ENCODE measurements at places on chromosomes 12 and 14.
A peak's percentile ranks its signal among the peaks of the same experiment; 100 is the strongest.

DNA sequence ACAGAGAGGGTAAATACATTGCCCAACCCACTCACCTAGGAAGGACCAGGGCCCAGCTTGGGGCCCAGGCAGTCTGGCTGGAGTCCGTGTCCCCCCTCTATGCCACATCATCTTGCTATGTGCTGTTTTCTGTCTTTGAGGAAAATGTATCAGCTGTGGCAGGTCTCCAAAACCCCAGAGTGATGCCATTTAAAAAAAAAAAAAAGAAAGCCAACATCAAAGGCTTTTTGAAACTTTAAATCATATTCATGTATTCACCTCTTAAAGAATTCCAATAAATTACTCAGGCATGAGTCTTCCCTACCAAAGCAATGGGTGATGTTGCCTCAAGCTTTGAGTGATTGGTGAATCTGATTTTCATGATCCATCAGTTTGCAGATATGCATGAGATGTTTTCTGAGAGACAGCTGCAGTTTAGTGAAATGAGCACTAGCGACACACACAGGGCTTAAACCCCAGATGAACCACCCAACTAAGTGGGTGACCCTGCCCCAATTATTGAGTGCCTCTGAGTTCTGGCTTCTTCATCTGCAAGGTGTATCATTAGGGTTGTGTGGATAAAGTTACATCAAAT, 6.1 kb downstream of the KRT81 start:
- no peak for DNase-seq

DNA sequence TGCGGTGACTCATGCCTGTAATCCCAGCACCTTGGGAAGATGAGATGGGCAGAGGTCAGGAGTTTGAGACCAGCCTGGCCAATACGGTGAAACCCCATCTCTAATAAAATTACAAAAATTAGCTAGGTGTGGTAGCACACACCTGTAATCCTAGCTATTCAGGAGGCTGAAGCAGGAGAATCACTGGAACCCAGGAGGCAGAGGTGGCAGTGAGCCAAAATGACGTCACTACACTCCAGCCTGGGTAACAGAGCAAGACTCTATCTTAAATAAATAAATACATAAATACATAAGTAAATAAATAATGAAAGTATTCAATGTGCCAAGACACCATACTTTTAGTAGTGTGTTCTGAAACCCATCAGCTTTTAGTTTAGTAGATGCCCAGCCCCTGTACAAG, 308.1 kb upstream of the FLRT2 start:
- DNase-seq: no peak

GRCh38 chr14:104578321-104578720, 1.2 kb upstream of the C14orf180 start:
- no peak for DNase-seq

DNA sequence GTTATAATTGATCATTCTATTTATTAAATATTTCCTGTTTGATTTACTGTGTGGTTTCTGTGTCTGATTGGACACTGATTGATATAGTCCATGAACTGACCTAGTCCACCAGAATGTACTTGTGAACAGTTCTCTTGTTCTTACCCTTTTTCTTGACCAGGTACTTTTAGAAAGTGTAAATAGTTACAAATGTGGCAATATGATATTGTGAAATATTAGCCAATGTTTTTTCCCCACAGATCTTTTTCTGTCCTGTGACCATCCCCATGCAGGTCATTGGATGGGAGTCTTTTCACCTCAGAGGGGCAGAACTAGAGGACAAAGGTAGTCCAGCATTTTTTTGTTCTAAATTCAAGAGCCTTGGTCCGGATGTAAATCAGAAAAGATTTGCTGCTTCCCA, 8.3 kb upstream of the CRY1 start:
- DNase-seq: no peak

DNA sequence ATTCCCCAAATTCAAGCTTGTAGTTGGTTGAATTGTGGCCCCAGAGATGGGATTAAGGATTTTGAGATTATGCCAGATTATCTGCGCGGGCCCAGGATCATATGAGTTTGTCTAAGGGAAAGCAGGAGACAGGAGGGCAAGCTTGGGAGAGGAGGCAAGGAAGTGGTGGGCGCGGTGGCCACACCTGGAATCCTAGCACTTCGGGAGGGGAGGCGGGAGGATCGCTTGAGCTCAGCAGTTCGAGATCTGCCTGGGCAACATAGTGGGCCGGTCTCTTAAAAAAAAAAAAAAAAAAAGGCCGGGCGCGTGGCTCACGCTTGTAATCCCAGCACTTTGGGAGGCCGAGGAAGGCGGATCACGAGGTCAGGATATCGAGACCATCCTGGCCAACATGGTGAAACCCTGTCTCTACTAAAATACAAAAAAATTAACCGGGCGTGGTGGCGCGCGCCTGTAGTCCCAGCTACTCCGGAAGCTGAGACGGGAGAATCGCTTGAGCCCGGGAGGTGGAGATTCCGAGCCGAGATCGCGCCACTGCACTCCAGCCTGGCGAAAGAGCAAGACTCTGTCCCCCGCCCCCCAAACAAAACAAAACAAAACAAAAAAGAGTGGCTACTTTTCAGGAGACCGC, 881 bp upstream of the PUS1 start:
- no peak for DNase-seq

DNA sequence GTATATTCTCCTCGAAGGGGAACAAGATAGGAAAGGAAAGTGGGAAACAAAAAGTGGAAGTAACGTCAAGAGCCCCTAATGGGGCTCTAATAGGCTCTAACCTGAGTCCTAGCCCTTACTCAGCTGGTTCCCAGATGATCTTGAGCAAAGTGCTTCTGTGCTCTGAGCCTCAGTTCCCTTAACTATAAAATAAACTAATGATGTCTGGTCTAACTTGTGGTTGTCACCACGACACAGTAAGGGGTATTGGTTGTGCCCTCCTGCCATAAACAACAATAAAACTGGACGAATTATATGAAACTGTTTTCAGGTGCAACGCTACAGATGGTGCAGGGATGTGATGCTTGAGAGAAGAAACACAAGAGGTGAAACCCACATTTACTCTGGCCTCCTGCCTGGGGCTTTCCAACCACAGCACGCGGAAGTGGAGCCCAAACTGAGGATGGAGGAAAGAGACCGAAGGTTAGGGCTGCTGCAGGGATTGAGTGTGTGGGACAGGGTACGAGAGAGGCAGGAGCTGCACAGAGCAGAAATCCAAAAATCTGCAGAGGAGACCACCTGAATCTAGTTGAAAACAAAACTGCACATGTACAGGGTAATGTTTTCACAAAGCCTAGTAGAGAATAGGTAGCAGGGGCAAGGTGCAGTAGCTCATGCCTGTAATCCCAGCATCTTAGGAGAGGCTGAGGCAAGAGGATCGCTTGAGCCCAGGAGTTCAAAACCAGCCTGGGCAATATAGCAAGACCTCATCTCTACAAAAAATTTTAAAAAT, 45.6 kb upstream of the BCL2L14 start:
- DNase-seq: no peak

- no peak for DNase-seq
These were observed 183.3 kb downstream of the CCDC59 start for GRCh38 chr12:82174936-82175335.

DNA sequence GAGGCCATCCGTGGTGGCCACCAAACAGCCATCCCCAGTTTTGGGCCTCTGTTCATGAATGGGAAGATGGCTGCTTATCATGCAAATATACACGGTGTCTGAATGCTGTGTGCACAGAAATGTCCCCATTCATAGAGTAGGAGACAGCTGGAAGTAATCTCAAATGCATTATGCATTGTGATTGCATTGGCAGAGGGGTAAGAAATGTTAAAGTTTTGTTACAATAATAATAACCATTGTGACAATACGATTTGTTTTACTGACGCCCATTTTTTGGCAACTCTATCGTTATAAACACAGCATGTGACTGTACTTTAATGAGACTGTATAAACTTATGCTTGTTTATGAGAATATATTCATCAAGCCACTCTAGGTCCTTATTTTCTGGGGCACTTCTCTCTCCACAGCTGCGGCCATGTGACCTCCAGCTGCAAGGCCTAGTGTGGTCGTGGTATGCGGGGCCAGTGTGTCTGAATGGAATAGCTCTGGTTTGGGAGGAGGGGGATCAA, 474.3 kb downstream of the VRK1 start:
- no peak for DNase-seq

- no peak for DNase-seq
These were observed 28.7 kb downstream of the EGLN3 start for GRCh38 chr14:33922125-33922524.

DNA sequence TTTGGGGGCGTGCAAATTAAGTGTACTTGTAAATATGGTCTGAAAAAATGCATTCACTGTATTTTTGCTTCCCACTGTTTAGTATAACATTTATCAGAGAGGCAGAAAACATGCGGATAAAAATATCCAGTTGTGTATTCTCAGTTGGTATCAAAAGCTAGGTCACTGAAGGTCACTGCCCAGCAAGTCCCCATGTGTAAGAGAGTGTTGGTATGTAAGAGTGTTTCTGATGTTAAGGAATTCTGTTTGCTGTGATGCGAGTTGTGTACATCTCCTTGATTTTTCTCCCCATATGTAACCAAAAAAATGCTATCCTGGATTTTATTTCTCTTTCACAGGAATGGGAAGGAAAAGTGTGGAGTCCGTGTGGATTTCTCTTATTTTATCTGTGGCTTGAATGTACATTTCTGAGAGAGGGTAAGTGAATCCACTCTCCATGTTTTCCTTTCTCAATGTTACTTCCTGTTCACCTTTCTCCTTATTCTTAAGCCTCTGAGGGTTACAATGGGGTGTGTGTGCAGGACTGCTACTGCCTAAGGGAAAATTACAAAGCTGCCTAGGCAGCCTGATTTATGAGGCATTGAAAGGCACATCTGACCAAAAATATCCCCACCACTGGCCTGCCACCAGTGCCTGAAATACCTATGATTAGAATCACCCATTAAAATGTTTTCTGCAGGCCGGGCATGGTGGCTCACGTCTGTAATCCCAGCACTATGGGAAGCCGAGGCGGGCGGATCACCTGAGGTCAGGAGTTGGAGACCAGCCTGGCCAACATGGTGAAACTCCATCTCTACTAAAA, 97.9 kb upstream of the USP44 start:
- no peak for DNase-seq

GRCh38 chr14:53534841-53535240, 381.7 kb upstream of the DDHD1 start:
- DNase-seq: no peak

GRCh38 chr12:3304436-3305165, 186.4 kb upstream of the PRMT8 start:
- peak; percentile 45 for DNase-seq

DNA sequence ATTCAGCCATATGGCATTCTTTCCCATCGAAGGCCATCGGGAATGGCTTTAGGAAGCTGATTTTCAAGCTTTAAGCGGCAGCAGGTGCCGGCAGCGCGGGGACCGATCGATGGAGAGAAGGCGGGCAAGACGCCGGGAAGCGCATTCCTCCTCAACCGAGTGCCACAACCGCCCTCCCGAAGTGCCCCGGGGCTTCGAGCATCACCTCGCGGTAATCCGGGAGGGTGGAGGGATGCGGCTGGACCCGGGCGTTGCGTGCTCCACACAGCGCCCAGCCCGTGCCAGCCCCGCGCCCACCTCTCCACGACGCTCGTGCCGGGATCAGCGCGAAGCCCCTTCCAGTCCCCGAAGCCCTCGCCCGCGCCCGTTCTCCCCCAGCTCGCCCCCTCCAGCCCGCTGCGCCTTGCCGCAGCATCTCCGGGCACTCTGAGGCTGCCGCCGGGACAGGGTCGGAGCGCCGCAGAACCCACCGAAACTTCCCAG, 3.2 kb downstream of the USP44 start:
- DNase-seq: no peak

DNA sequence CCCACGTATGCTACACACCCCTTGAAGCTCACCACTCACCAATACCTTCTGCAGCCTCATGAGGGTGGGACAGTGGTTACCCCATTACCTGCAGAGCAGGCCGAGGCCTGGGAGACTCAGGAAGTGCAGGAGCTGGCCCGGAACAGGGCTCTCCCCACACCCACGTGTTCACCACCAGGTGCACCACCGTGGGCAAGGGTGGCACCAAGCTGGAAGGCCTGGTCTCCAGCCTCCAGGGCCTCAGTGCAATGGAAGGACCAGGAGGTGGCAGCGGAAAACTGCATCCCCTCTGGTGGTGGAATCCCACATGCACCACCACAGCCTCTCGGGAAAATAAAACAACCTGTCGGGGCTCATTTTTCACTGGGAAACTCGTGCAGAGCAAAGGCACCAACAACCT, 36.4 kb downstream of the ITPK1 start:
- no peak for DNase-seq

GRCh38 chr12:5317556-5317955, 114.4 kb upstream of the NTF3 start:
- DNase-seq: no peak

DNA sequence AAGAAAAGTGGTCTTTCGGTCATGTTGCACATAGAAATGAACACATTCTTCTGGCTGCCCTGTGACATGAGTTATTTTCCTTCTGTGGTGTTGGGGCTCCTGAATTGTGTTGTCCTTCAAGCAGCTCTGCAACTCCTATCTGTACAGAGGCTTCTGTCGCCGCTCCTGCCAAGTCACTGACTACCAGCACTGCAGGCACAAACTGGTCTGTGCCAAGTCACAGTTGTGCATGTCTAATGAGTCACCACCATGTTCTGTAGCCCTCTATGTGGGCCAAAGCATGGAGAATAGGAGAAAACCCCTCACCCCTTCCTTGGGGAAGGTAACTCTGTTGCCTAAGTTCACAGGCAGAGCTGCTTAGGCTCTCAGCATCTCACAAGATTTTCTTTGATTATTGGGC, 283.3 kb downstream of the RPL10L start:
- no peak for DNase-seq

GRCh38 chr12:127170226-127171180, 1096.5 kb upstream of the TMEM132C start:
- no peak for DNase-seq

DNA sequence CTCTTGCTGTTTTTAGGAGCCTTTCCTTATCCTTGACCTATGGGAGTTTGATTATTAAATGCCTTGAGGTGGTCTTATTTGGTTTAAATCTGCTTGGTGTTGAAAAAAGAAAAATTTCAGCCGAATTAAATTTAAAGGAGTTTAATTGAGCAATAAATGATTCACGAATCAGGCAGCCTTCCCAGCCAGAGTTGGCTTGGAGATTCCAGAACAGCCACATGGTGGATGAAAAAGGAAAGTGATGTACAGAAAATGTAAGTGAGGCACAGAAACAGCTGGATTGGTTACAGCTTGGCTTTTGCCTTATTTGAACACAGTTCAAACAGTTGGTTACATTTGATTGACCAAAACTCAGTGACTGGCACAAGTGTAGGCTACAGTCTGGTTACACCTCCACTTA, 69.7 kb downstream of the WASHC3 start:
- DNase-seq: no peak

DNA sequence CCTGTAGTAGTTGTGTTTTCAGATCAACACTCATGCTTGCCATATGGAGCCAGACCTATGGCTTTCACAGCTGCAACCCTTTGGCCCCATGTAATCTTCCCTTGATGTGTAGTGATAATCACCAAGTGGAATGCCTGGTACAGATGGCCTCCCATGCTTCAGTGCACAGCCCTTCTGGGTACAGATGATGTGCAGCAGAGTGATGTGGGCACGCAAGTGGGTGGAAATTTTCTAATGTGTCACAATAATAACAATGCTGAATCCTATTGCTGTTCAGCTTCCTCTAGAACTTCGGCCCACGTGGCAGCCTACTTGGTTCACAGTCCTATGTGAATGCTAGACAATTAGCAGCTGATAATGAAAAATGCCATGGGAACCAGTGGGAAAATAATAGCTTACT, 188.1 kb downstream of the SNAPC1 start:
- no peak for DNase-seq

Measured in non-pigmented ciliary epithelial cell (primary cell).